ENCODE measurements at places on chromosomes 2 and 18.
A peak's percentile ranks its signal among the peaks of the same experiment; 100 is the strongest.

- DNase-seq: no peak
Measured at GRCh38 chr2:59856391-59856790, 697.1 kb downstream of the BCL11A start.

DNA sequence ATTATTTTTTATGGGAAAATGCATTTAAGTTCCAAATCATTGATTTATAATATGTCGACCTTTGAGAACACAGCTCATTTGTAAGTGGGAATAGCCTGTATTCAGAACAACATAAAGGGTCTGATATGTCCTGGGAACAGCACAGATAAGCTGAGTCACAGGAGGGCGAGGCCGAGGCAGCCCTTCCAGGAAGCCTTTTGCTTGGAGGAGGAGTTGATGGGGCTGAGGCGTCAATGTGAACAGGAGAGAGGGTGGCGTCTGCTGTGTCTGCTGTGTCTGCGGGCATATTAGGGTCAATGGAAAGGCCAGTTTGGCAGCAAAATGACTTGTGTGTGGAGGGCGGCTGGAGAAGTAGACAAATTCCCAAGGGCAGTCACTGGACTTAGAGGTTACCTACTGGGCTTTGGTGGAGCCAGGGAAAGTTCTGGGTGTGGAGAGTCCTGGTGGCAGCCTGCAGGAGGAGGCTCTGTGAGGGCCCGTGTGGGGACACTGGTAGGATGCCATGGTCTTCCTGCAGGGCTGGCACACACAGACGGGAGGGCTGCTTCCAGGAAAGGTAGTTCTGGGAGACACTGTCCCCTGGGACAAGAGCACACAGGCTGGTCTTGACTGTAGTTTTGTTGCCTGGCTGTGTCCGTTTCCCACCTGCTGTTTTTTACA lies 128.1 kb downstream of the GLI2 start:
- no peak for DNase-seq

DNA sequence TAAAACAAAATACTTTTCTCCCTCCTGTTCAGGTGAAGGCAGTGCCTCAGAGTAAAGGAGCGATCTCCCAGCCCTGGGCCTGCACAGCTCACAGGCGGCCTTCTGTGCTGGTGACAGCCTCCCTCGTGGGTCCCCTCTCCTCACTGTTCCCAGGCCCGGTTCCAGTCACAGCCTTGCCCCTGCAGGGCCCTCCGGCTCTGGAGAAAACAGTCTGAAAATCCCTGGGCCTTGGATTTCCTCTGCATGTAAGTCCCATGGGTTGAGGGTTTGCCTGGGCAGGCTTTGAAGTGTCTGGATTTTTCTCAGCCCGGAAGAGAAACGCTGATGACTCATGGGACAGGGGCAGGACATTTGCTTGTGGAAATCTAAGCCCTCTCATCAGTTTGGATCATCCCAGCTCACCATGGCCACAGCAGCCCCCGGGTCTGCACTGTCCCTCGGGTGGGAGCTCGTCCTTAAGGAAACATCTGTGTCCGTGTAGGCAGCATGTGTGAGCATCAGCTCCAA lies 186.1 kb upstream of the RAB12 start:
- DNase-seq: no peak

- no peak for DNase-seq
Measured at GRCh38 chr2:134583462-134583861, 135.3 kb downstream of the TMEM163 start.

GRCh38 chr2:70474256-70474848 lies 79.3 kb downstream of the TGFA start:
- no peak for DNase-seq

DNA sequence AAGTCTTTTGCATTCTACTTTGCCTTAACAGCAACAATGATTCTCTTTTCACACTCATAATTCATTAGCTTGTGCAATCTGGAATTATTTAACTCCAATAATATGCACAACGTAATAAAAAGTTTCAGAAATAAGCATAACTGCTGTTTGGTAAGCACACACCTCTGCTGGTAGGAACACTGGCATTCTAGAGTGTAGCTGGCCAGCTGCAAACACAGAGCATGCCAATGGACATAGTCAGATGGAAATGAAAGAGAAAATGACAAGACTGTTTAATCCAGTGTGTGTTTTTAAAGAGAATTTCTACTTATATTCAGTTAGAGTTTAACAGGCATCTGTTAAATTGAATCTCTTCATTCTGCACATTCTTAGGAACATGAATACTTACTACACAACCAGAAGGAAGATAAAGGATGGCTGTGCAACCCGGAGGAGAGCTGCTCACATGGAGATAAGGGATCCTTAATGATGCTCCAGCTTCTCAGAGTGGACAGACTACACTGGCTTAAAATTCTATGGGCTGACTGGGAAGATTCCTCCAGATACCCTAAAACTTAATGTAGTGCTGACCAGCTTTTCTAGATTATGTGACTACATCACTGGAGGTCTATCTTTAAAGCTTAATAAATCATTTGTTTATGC lies 94.6 kb upstream of the CHAC2 start:
- no peak for DNase-seq

DNA sequence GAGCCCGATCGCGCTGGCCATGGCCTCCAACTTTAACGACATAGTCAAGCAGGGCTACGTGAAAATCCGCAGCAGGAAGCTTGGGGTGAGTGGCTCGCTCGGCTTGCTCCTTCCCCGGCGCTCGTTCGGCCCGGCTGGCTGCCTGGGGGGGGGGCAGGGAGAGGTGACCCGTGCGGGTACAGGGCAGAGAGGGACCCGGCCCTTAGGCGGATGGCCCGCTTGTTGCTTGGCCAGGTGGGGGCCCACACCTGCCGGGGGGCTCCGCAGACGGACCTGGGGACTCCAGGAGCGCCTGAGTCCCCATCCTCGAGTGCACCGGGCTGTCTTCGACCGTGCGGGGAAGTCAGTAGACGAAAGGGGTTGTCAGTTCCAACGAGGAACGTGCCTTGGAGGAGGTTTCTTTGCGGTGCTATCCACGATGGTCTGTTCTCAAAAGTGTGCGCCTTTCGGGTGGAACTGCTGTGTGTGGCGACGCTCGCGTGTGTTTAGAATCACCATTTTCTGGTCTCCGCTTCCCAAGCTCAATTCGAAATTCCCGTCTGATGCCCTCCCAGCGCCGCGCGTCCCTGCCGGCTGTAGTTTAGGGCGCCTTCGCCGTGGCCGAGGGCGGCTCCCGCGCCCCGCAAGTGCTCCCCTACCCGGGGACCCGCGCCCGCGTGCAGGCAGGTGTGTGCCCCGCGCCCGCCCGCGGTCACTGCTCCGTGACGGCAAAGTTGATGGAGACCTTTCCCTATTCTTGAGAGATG lies 711 bp downstream of the DOK6 start:
- DNase-seq: peak; percentile 58

DNA sequence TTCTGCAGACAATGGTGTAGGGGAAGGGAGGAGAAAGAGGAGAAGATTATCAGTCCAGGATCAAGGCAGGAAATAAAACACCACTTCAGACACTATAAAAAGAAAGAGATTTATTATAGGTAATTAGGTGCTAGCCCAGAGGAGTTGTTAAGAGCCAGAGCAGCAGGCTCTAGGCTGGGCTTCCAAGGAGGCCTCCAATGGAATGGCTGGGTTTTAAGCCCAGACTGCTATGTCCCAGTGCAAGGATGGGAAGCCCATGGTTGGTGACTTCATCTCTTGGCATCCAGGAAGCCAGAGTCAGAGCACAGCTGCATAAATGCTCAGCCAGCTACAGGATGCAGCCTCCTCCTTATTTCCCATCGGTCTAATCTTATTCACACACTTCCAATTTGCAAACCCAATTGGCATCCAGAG lies 95.6 kb downstream of the LAMA3 start:
- DNase-seq: no peak

DNA sequence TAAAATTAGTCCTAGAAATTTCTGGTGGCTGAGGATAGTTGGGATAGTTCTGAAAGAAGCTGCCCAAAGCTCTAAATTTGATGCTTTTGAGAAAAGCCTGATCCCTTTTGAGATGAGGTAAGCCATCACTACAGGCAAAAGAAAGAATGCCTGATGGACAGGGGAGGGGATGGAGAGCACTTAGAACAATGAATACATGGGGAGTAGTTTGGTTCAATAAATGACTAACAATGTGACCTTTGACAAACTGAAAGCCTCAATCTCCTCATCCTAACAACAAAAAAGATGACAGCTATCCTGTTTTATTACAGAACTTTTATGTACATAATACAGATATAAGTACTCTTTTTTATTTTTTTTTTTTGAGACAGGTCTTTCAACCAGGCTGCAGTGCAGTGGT lies 42.7 kb downstream of the GFPT1 start:
- DNase-seq: no peak

DNA sequence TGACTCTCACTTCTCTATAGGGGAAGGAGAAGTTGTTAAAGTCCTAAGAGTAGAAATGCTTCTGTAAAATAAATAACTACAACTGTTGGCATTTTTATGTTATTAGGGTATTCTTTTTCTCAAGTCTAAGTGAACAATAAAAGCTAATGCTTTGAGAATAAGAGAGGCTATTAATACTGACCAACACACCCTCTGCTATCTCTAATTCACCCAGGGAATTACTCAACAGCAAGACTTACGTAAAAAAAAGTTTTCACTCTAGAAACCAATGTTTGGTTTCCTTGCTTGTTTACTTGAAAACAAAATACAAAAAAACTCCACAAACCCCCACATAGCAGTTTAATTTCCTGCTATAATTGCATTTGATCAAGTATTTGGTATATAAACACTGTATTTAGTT lies 25.2 kb downstream of the CHN1 start:
- DNase-seq: no peak

DNA sequence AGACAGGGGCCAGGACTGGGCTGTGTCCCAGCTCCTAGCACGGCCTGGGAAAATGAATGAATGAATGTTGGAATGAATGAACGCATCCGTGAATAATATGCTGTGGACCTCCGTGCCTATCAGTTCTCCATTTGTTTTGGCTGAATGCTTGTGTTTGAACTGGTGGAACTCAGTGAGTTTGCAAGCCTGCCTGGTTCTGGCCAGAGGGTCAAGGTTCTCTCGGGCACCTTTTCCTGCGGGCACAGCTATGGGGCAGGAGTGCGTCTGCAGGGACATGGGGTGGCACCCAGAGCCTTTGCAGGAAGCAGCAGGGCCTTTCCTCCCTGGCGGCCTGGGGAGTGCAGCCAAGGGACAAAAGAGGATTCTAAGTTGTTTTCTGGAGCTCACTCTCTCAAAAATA lies 17.6 kb upstream of the PDIA6 start:
- DNase-seq: no peak

- no peak for DNase-seq
Measured at GRCh38 chr2:85308896-85309555, 18.8 kb downstream of the TGOLN2 start.

- DNase-seq: no peak
Measured at GRCh38 chr18:79942211-79942610, 9.2 kb downstream of the SLC66A2 start.

DNA sequence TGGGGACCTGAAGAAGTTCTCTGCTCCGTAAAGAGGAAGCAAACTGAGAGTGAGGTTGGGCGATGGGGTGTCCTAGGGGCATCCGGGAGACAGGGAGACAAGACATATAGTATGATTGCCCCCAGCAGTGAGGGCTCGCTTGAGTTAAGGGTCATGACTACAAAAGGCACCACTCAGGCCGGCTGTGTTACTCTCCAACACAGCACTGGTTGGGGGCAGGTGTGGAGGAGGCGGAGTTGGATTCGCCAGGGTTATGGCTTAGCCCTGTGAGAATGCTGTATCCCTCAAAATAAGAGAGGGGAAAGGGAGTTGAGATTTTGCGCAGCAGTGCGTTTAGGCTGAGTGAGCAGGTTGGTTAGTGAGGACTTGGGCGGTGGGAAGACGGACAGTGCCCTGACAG lies 12.0 kb downstream of the DYSF start:
- DNase-seq: no peak

- no peak for DNase-seq
Measured at GRCh38 chr2:1588051-1588977, 156.0 kb downstream of the PXDN start.

DNA sequence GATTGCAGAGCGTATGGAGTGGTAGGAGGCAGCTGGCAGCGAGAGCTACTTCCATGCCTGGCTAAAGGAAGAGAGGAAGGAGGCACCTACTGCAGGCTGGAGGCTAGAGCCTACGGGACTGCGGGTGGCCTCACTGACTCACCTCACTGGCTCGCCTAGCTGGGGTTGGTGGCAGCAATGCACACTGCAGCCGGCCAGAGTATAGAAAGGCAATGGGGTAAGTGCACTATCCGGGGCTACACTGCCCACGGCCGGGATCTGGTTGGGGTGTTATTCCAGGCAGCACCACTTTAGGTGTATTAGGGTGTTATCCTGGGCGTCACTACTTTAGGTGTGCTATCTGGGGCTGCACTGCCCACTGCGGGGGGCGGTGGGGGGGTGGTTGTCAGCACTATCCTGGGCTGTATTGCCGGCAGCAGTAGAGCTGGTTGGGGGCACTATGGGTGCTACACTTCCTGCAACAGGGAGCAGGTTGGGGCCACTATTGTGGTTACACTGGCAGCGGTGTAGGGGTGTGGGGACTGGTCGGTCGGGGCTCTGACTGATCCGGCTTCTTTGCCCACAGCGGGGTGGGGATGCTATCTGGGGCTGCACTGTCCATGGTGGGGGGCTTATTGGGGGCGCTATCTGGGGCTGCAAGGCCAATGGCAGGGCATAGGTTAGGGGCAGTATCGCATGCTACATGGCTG lies 33.3 kb upstream of the ANKRD62 start:
- DNase-seq: no peak

DNA sequence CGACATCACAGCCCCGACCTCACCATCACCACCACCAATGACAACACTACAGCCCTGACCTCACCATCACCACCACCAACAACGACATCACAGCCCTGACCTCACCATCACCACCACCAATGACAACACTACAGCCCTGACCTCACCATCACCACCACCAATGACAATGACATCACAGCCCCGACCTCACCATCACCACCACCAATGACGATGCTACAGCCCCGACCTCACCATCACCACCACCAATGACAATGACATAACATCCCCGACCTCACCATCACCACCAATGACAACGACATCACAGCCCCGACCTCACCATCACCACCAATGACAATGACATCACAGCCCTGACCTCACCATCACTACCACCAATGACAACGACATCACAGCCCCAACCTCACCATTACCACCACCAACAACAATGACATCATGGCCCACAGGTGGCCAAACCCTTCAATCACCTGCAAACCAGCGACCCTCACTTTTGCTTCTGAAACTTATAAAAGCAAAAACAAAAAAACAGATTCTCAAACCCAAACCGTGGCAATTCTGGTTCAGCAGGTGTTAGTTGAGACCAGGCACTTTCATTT lies 70.7 kb upstream of the TMEM18 start:
- no peak for DNase-seq

DNA sequence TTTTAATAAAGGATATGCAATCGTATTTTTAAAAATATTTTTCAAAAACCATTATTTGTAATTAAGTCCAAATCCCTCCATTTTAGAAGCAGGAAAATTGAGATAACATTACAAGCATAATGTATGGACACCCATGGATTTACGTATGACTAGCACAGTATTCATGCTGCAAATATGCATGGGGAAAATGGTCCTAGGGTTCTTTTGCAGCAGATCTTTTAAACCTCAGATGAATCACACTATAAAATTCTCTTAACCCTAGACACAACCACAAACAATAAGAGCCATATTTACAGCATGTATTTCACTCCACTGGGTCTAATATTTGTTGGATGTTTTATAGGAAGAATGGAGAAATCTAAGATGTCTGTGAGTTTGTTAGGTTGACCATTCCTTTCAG lies 453.4 kb downstream of the TGIF1 start:
- no peak for DNase-seq

- no peak for DNase-seq
Measured at GRCh38 chr2:88658881-88659537, 31.7 kb upstream of the EIF2AK3 start.

Data from activated CD8-positive, alpha-beta memory T cell treated with anti-CD3 and anti-CD28 coated beads for 24 hours (primary cell).